ENCODE measurements at places on chromosomes 6 and 20. TPM values are rescaled to one million over a fixed set of nuclear protein-coding genes. Genes with fewer than 3 reads are reported as not detected.

- H3K4me3 ChIP-seq, result no peak overlapping the region
- no peak for DNase-seq
- H3K27ac ChIP-seq, result no peak overlapping the region
- H3K27me3 ChIP-seq, result no peaks in the 10 kb centered on the region
- peaks cover 10% of the 10 kb centered on the region for H3K36me3 ChIP-seq
- no peaks in the 10 kb centered on the region for H3K4me1 ChIP-seq
These were observed 24.5 kb downstream of the YTHDF1 start for GRCh38 chr20:63191400-63191799.

Gene SLC17A1
- 0.09 TPM for polyA plus RNA-seq

Gene OLIG3
- not detected for polyA plus RNA-seq

Gene RIN2
- polyA plus RNA-seq, result 20.3 TPM

Gene C2
- 9.3 TPM for polyA plus RNA-seq

DNA sequence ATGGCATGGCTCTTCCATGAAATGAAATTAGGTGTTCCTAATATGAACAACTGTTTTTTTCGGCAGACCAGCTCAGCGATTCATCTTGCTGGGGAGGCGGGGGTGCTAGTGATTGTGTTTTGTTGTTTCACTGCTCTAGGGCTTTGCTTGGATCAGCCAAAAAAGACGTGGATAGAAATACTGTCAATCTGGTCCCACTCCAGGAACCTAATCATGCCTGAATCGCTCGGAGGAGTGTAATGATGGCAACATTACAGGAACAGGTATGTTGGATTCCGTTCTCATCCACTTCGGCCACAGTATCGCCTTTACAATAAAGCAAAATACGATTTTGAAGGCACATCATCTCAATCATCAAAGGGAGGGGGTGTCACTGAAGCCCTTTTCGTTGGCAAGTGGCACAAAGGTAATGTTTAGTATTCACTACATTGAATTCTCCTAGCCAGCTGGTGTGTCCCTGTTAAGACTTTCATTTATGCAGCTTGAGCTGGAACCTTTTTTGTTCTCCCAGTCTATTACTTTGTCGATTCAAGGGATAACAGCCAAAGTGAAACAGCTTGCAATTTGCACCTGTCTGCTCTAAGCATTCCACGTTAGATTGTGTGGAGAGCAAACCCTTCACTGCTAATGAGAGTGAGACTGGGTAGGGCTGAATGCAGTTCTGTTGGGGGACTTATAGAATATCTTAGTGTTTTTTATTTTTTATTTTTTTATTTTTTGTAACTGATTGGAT is 477.7 kb downstream of the TFAP2A start:
- H3K4me3 ChIP-seq, result no peak overlapping the region
- no peaks in the 10 kb centered on the region for H3K27me3 ChIP-seq
- no peaks in the 10 kb centered on the region for H3K4me1 ChIP-seq
- no peaks in the 10 kb centered on the region for H3K36me3 ChIP-seq

DNA sequence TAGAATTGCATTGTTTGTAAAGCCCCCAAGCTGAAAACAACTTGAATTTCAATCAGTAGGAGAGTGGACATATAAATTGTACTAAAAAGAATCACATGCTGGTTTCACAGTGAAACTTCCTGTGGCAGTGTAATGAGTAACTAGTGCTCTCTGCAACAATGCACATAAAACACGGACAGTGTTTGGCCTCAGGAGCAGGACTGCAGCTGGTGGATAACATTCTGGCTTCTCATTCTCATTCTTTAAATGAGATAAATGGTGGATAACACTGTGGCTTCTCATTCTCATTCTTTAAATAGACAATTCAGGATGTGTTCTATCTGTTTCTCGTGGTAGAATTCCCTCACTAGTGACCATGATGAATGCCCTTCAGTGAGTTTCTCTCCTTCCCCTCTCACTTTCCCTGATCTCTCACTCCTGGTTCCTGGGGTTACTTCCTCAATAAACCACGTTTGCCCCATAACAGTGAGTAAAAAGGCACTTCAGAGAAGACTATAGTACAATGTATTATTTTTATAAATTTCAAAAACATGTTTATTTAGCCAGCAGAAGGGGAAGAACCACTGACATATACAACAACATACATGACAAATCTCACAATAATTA is 59.9 kb downstream of the SLC22A2 start:
- no peaks in the 10 kb centered on the region for H3K36me3 ChIP-seq
- peak overlapping the region; percentile 62 for H3K27ac ChIP-seq
- H3K4me1 ChIP-seq, result peaks cover 7% of the 10 kb centered on the region
- H3K4me3 ChIP-seq, result no peak overlapping the region
- H3K27me3 ChIP-seq, result no peaks in the 10 kb centered on the region
- DNase-seq, result peak; percentile 36
